ENCODE measurements at places on chromosomes 3 and 15.

DNA sequence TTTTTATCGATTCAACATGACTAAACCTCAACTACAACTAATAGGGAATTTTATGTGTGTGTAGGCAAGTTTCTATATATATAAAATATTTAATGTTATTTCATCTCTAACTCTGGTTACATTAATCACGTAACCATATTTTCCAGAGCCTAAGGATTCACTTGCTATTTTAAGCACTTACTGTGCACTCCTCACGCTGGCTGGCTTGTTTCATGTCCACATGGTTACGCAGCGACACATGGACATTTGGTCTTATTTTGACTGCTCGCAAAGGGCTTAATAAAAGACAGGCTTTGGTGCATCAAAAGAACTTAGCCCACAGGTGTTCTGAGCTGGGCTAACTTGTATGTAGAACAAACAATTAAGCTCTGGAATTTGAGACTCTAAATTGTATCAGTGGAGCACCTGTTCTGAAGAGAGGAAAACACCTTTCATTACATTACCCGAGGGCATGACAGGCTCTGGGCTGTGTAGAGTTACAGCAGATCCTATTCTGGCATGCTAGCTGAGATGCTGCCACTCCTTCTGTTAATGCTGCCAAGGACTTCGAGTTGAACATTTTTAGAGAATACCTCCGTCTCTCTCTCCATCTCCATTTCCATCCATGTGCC is 130.0 kb upstream of the NR2F2 start:
- no peak for DNase-seq

- no peak for DNase-seq
These were observed 218.8 kb downstream of the ATP8B4 start for GRCh38 chr15:49900006-49900902.

GRCh38 chr3:65436580-65436979 is 602.1 kb downstream of the MAGI1 start:
- no peak for DNase-seq

- DNase-seq = no peak
These were observed 44.9 kb downstream of the NMD3 start for GRCh38 chr3:161265916-161266571.

DNA sequence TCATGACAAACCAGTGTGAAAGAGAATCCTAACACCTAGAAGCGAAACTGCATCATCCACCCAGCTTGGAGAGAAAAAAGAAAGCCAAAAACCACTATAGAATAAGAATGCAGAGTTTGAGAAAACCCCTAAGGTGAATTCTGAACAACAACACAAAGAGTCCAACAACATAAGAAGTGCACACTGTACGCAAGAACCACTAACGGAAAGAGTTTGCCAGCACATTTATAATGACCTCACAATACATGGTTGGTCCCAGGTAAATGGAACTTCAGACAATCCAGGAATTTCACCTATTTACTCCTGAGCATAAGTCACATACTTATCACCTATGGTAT is 128.3 kb upstream of the BHLHE40 start:
- DNase-seq = no peak

- no peak for DNase-seq
These were observed 24.1 kb downstream of the MAGI1 start for GRCh38 chr3:66014651-66015050.

DNA sequence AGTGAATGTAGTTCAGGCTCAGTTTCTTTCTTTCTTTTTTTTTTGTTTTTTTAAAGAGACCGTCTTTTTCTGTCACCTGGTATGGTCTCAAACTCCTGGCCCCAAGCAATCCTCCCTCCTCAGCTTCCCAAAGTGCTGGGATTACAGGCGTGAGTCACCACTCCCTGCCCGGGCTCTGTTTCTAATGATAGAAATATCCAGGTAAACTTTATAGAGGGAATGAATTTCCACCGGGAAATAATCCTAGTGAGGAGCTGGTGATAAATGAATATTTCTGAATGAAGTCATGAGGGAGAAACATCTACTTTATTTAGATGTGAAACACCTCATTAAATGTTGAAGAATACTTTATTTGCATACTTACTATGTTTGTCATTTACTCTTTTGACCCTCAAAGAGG is 7.2 kb downstream of the RNF13 start:
- DNase-seq = no peak

- no peak for DNase-seq
These were observed 143.2 kb downstream of the KLHL25 start for GRCh38 chr15:85651548-85651947.

DNA sequence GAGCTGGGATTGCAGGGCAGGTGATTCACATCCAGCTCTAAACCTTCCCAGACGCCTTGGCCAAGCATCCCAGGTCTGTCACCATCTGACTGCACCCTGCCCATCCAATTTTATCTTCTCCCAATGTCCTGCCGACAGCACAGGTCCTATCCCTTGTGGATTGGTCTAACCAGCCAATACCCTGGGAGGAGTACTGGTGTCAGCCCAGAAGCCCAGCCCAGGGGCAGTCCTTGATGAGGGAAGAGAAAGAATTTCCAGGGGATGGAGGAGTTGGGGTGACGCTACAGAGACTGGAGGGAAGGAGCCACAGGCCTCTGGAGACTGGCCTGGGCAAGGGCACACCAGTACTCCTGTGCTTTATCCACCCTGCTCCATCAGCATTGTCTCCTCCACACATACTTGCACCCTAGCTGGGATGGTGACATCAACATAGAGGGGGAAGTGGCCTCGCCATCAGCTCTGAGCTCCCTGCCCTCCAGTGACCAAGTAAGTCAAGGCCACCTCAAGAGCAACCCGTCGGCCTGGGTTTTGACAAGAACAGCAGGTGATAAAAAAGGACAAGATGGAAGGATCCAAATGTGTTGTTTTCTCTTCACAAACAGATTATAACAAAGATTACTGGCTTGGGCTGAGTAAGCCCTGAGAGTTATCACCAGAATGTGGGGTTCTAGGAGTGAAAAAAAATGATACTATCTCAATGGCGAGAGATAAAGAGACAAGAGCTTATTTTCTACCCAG is 114.6 kb downstream of the AQP9 start:
- DNase-seq = no peak

GRCh38 chr3:119314821-119315220 is 20.6 kb downstream of the ARHGAP31 start:
- DNase-seq = no peak

GRCh38 chr3:98628317-98628716 is 34.9 kb upstream of the CPOX start:
- DNase-seq = no peak

DNA sequence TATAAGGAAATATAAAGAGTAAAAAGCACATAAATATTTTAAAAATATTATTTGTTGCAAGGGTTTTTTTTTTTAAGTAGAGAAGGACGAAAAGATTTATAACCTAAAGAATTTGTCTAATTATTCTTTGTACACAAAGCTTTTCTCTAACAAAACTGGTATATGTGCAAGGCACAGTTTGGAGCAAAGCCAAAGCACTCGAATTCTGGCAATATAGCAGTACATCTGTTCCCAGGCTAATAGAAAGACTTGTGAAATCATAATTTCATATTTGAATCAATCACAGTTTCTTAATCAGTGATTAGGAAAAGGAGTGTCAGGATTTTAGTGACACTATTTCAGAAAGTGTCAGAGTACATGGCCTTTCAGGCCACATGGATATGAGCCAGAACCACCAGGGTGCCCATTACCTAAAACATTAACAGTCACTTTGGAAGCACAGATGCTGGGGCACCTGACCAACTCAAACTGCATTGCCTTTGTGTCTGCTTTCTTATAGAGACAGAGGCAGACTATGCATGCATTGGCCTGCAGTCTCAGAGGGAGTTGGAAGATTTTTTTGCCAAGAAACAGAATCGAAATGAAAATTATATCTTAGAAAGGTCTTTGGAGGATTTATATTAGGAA is 651.8 kb upstream of the SGO1 start:
- no peak for DNase-seq

- DNase-seq = no peak
These were observed 32.1 kb downstream of the SCAP start for GRCh38 chr3:47443611-47443995.

DNA sequence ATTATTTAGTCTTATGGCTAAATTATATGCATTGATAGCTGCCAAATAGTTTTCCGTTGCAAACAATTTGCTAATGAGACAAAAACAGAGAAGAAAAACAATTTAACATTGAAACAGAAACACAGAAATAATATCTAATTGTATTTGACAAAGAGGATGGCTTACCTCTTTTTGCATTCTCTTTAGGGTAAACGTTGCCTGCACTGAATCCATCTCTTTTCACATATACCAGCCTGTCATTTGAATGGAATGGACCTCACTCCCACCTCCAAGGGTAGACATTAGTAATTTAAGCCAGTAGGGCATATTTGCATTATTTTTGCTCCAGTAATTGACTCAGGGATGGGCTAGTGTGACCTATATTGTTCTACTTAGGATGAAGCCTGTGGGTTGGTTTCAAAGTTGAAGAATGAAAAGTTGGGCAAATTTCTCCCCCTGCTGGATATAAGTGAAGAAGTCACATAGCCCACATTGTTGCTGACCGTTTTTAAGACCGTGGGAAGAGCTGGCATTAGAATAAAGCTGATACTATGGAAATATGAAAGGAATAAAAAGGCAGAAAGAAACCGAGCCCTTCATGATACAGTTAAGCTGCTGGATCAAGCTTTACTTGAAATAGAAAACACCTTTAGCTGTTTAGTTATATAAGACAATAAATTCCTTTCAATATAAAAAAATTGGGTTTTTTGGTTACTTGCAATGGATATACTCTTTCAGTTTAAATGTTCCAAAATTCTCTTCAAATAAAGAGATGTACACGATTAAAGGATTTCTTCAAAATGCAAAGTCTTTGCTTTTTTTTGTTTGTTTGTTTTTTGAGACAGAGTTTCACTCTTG is 26.9 kb downstream of the PIERCE2 start:
- peak; percentile 70 for DNase-seq

DNA sequence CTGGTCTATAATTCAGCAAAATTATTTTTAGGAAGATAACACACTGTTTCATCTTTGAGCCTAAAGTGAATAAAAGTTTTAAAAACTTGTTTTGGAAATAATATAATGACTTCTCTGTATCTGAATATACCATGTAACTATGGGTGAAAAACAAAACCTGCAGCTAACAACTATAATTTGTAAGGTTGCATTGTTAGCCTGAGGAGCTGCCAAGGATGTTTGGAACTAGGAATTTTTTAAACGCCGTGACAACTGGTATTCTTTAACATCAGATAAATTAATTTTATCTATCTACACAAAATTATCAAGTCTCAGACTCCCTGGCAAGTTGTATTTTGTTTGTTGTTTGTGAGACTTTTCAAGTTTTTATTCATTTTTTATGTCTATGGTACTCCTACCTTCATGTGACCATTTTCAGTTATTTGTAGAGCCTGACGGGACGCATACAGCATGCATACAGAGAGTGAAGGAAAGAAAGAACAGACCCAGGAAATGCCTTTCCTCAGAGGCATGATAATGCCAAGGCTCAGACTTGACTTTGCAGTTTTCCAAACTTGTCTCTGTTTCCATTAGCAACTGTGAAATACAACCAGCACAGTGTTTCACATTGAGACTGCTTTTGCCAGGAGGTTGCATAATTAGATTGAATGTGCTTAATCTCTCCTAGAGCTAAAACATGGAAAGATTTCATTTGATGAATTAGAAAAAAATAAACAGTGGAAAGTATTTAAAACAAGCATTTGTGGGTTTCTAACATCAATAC is 60.8 kb upstream of the ARHGEF26 start:
- no peak for DNase-seq

DNA sequence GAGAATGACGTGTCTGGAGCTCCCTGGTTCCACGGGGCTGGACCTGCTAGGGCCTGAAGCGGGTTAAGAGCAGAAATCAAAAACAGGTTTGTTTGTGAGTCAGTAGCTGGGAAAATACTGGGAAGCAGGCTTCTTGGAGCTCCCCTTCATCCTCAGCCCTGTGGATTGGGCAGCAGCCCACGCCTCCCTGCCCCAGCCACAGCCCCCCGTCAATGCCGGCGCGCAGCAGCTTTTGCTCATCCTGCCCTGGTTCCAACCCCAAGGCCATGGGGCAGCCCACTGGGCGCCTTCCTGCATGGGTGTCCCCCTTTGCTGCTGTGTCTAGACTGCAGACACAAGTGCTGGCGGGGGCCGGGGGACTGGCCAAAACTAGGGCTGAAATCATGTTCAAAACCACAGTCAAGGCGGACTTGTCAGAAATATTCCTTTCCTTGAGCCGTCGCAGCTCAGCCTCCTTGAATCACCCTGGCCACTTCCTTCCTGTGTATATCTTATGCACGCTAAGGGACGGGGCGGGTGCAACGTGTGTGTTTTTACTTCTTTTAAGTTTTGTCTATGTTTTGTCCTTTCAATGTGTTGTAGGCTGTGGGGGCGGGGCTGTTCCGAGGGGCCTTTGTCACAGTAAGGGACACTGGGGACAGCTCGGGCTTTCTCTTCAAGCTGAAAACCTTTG is 108.1 kb downstream of the KLF13 start:
- peak; percentile 74 for DNase-seq

- no peak for DNase-seq
These were observed 102.8 kb downstream of the PYDC2 start for GRCh38 chr3:191563722-191564121.

GRCh38 chr3:4587061-4587837 is 94.1 kb downstream of the ITPR1 start:
- no peak for DNase-seq

- peak; percentile 4 for DNase-seq
These were observed 62.9 kb upstream of the NR2E3 start for GRCh38 chr15:71747128-71748083.

- DNase-seq = no peak
These were observed 331.5 kb upstream of the CTNNB1 start for GRCh38 chr3:40867797-40868196.
